ENCODE measurements at places on chromosomes 6 and 20. TPM values are rescaled to one million over a fixed set of nuclear protein-coding genes. Genes with fewer than 3 reads are reported as not detected.

Gene CST1
- total RNA-seq = not detected

Gene PNLDC1
- not detected for total RNA-seq

Gene GPX5
- total RNA-seq = not detected

Gene C20orf173
- not detected for total RNA-seq

Gene TPD52L1
- total RNA-seq = 5.6 TPM

Gene METTL24
- total RNA-seq = not detected

Gene GNRH2
- total RNA-seq = not detected

Gene CST5
- total RNA-seq = not detected

Gene GDAP1L1
- total RNA-seq = 0.27 TPM

Gene PEX3
- total RNA-seq = 10.8 TPM

Gene NFKBIE
- total RNA-seq = 9.6 TPM

Gene TCF15
- total RNA-seq = not detected

Gene ERMARD
- 21.1 TPM for total RNA-seq

Gene FAM50B
- total RNA-seq = 5.1 TPM

Gene ALDH8A1
- total RNA-seq = not detected

Gene FAM217A
- not detected for total RNA-seq

Gene KCNK15
- 0.96 TPM for total RNA-seq

Gene FABP7
- total RNA-seq = not detected

Gene TBC1D7
- total RNA-seq = 25.4 TPM

Gene SIRPG
- total RNA-seq = 35.9 TPM

Gene SULF2
- 1.3 TPM for total RNA-seq

Gene GGTLC1
- total RNA-seq = not detected

Gene FRK
- total RNA-seq = not detected

Gene ZNF322
- total RNA-seq = 9.6 TPM

Gene ZC2HC1B
- total RNA-seq = not detected

Gene PLAGL2
- 64.9 TPM for total RNA-seq

Gene KCNQ2
- total RNA-seq = not detected

Gene CYP24A1
- not detected for total RNA-seq

Gene TUBB2A
- total RNA-seq = 1.0 TPM

Gene PLCB1
- 1.2 TPM for total RNA-seq

Gene PPIL6
- not detected for total RNA-seq

Gene UBD
- not detected for total RNA-seq

Gene WFDC10B
- not detected for total RNA-seq

Gene LY6G5C
- total RNA-seq = 0.93 TPM

Gene CD2AP
- total RNA-seq = 16.1 TPM

Gene SLC17A3
- total RNA-seq = not detected

Gene TBXT
- total RNA-seq = not detected

Gene ADAT2
- 39.5 TPM for total RNA-seq

Gene MAP7
- 1.1 TPM for total RNA-seq

Measured in activated naive CD4-positive, alpha-beta T cell treated with anti-CD3 and anti-CD28 coated beads for 36 hours (primary cell).